H9 (cell line): ENCODE measurements at places on chromosomes 6 and 20. TPM values are rescaled to one million over a fixed set of nuclear protein-coding genes. Genes with fewer than 3 reads are reported as not detected.

- DNase-seq, result no peak
These were observed 73.1 kb downstream of the MKKS start for GRCh38 chr20:10360878-10361277.

DNA sequence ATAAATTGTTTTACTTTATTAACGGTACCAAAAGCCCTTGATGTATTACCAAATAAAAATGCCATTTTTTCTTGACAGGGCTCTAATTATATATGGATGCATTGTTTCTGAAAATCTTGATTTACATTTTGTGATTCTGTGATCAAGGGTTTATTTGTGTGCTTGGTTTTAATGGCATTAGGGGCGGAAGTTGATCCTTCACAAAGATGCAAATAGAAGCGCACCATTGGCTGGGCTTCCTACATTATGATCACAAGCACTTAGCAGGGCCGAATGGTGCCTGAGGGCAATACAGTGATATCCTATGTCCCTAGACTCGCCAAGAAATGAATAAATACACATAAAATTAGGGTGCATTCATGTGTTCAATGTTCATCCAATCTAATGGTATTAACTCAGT, 172.9 kb upstream of the UST start:
- DNase-seq, result no peak

GPR31 gene
- not detected in 2 replicates for total RNA-seq

NHSL1 gene
- 28.7 and 30.8 TPM in 2 replicates for total RNA-seq
